AG04449 (cell line): ENCODE measurements at places on chromosomes 6 and 20.

DNA sequence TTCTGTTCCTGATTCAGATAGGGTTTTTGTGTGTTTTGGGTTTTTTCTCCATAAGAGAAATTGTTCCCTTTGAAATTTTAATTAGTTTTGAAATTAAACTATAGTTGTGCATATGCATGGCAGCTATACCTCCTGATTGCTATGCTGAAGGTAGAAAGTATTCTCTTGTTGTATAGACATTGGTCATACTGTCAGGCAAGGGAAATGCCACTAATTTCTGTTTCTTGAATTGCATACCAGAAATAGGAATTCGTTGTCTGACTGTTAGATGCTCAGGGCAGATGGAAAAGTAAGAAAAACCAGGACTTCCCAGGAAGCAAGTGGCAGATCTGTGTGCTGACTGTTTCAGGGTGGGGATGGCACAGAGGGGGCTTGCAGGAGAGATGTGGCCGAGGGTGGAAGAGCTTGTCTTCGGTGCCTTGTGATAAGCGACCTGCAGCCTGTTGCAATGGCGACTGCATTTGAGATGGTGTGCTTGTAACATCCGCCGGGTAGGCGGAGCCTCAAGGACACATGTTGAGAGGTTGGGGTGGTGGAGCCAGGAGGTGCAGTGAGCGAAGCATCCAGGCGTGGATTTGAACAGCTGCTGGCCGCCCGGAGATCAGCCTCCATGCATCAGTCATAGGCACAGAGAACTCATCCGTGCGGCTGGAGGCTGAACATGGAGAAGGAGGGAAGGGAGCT lies 42.8 kb downstream of the RREB1 start:
- DNase-seq = no peak

- DNase-seq = no peak
These were observed 73.5 kb downstream of the TMEM242 start for GRCh38 chr6:157249826-157250225.

DNA sequence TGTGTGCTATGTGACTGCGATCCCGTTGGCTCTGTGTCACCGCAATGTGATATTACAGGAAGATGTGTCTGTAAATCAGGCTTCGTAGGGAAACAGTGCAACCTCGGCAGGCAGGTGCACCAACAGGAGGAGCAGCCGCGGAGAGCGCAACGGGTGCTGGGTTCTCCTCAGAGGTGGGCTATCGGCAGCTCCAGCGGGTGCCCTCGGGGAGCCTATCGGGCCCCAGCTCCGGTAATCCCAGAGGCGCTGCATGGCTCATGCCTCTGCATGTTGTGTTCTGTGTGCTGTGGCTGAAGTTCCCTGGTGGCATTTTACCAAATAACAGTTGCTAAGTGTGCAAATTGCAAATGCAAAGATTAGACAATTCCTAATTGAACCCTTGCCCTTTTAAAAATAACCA lies 409.9 kb downstream of the LAMA2 start:
- no peak for DNase-seq

- no peak for DNase-seq
These were observed 897.1 kb downstream of the TFAP2A start for GRCh38 chr6:9517806-9518205.

DNA sequence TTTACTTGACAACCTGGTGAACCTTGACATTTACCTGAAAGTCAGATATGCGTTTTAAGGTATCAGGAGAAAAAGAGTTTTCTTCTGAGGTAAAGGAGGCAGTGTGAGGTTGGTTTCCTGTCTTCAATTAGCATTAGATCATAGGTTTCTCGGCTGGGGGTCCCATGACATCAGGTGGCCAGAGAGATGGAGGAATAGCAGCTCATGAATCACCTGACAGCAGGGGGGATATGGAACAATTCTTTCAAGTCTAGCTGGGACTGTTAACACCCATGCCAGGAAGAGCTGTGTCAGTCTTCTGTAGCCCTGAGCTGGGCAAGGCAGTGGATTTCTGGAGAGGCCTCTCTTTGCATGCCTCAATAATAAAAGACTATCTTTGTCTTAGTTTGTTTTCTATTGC lies 108.0 kb upstream of the TMEM170B start:
- DNase-seq = no peak

GRCh38 chr20:48335308-48336050 lies 492.3 kb downstream of the PREX1 start:
- DNase-seq = no peak

DNA sequence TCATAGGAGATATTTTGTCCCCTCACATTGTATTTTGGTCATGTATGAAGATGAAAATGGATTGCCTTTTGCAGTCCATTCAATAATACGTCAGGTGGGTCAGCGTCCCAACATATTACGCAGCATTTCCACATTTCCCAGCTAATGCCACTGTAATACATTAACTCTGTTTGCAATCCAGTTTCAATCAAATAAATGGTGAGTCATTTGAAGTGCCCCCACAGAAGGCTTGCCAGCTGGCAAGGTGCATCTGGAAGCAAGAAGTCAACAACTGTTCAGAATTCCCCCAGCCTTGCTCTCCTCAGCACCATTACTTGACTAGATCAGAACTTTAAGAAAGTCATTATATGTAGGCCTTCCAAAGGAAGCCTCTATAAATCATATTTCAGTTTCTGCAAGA lies 50.4 kb downstream of the PHACTR1 start:
- DNase-seq = no peak

- DNase-seq = no peak
These were observed 429 bp downstream of the AMD1 start for GRCh38 chr6:110874880-110875547.

- no peak for DNase-seq
These were observed 146.0 kb downstream of the EDN3 start for GRCh38 chr20:59446376-59446775.

DNA sequence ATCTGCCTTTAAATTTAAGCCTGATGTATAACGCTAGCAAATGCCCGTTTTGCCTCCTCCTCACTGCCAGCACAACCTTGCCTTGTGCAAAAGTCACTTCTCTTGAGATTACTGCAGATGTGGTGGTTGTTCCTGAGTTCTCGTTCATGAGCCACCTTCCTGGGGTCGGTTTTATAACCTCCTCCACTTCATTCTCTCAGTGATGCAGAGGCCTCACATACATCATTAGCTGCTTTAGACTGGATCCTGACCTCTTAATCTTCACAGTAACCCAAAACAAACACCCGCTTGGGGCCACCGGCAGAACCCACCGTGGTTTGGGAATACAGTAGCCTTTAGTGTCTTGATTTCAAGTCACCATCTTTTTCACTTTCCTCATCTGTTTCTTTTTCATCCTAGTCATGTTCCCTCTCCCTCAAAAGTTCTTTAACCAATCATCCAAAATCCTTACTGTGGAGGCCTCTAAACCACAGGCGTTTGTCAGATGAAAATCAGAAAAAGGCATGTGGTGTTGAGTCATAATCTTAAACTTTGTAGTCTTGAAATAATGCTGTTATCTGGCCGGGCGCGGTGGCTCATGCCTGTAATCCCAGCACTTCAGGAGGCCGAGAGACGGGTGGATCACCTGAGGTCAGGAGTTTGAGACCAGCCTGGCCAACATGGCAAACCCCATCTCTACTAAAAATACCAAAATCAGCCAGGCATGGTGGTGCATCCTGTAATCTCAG lies 430.3 kb upstream of the SOX4 start:
- DNase-seq = peak; percentile 57

DNA sequence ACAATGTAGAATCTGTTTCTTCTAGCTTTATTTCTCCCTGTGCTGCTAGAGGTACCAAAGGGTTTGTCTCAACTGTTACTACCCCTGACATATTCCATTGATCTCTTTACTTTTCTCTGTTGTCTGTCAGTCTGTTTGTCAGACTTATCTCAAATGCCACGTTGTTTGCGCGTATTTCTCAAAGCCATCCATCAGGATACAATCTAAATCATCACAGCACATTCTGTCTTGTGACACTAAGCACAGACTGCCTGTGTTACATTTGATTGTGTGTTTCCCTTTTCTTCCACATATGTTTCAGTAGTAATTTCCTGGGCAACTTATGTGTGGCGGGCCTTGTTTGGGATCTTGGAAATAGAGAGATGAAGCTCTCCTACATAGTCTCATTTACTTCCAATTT lies 30.2 kb upstream of the SERINC3 start:
- no peak for DNase-seq
